ENCODE measurements at places on chromosomes 6 and 20.
A peak's percentile ranks its signal among the peaks of the same experiment; 100 is the strongest.

DNA sequence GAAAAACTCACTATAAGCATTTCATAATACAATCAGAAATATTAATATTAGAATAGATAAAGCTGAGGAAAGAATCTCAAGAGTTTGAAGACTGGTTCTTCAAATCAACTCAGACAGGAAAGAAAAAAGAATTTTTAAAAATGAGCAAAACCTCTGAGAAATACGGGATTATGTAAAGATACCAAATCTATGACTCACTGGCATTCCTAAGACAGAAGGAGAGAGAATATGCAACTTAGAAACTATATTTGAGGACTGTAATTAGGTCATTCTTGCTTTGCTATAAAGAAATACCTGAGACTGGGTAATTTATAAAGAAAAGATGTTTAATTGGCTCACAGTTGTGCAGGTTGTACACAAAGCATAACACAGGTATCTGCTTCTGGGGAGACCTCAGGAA lies 665.1 kb downstream of the RNF144B start:
- DNase-seq = peak; percentile 75

DNA sequence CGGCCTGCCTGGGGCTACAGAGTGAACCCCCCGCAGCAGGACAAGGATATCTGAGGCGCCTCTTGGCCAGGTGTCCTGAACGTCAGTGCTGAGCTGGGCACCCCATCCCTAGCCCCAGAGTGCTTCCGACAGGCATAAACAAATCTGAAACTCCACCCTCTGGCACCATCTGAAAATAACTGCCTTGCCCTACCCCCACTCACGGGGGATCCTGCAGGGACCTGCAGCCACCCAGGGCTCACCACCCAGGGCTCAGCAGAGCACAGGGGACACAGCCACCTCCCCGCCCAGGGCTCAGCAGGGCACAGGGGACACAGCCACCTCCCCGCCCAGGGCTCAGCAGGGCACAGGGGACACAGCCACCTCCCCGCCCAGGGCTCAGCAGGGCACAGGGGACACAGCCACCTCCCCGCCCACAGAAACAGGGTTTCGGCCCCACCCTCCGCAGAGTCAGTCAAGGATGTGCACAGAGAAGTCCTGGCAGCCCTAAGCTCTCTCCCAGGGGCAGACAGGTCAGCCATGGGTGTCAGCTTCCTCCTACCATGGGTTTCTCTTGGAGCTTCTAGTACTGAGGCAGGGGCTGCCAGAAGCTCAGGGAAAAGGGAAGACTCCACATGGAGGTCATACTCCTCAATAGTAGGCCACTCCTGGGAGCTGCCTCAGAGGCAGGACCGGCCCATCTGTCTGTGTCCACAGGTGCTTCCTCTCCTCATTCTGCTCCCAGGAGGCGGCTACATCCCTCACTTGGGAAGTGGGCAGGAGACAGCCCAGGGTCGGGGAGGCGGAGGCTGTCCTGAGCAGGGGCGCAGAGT lies 4.6 kb downstream of the UCKL1 start:
- no peak for DNase-seq

GRCh38 chr6:10591422-10592160 lies 70.4 kb downstream of the GCNT2 start:
- no peak for DNase-seq

DNA sequence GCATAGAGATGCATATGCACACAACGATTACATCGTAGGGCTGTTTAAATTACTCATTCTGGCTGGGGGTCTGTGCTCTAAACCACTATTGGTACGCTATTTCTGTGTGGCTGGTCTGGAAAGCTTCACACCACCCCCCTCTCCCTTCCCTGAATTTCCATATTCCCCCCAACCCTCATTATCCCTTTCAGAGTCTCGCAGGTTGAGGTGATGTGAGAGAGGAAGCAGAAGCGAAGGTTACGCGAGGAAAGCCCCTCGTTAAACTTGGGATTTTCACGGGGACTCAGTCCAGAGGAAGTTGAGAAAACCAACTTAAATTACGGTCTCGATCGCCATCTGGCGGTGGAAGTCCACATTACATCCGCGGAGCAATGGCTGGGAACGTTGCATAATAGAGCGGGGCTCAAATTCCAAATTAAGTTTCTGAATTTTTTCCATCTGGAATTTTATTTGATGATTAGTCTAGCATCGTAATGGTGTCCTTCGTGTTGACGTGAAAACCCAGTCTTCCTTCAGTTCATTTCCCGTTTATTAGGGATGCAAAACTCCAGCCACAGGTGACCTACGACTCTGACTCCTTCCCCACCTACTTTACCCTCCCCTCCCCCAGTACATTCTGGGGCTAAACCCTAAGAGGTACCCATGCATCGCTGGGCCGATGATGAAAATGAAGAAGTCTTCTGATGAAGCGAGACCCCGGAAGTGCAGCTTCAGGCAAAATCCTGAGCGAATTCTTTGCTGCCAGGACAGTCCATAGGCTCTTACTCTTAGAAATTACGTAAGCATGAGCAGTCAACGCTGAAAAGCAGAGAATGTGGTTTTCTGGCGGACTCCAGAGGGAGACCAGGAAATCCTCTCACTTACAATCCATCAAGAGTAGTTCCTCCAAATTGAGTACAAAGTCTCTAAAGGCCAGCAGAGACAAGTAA lies 19.7 kb downstream of the HLA-DOB start:
- peak; percentile 84 for DNase-seq

DNA sequence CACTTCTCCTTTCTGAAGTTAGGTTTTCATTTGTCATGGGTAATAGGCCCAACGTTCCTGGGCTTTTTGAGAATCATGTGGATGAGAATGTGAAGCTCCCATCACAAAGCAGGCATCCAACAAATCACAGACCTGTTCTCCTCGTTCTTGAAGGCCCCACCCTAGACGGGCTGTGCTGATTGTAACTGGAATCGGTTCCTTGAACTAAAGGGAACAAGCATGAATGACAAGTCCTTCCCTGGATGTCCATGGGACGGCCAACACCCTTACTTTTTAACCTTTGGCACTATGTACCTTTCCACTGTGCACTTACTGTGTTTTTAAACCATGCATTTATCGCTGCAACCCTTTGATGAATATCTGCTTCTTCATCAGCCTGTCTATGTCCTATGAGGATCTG lies 438.2 kb downstream of the CD83 start:
- DNase-seq = no peak

- no peak for DNase-seq
Observed at GRCh38 chr20:3796477-3797225, 541 bp downstream of the CDC25B start.

DNA sequence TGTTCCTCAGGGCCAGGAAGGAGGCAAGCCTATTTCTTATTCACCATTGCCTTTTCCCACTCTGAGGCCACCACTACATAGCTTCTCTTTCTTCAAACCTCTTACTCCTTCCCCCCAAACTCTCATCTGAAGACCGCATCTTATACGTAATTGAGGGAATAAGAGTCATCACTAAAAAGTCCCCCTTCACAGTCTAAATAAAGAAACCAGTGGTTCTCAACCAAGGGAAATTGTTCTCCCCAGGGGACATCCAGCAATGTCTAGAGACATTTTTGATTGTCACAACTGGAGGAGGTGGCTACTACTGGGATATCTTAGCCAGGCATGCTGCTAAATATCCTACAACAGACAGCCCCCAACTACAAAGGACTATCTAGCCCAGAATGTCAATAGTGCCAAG lies 327.6 kb upstream of the CNR1 start:
- DNase-seq = no peak

GRCh38 chr20:38267296-38267695 lies 6.8 kb upstream of the KIAA1755 start:
- DNase-seq = no peak

DNA sequence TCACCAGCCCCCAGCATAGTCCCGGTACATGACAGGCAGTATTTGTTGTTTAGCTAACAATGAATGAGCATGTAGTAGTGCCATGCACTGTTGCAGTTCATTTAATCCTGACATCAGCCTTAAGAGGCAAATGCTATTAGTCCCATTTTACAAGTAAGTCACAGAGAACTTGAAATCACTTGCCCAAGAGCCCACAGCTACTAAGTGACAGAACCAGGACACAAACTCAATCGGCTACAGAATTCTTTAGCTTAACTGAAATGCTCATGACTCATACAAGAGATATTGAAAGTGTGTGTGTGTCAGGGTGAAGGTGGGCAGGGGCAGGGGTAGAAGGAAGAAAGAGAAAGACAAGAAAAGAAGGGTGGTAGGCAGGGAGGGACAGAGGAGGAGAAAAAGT lies 52.7 kb downstream of the UNC5CL start:
- peak; percentile 10 for DNase-seq

DNA sequence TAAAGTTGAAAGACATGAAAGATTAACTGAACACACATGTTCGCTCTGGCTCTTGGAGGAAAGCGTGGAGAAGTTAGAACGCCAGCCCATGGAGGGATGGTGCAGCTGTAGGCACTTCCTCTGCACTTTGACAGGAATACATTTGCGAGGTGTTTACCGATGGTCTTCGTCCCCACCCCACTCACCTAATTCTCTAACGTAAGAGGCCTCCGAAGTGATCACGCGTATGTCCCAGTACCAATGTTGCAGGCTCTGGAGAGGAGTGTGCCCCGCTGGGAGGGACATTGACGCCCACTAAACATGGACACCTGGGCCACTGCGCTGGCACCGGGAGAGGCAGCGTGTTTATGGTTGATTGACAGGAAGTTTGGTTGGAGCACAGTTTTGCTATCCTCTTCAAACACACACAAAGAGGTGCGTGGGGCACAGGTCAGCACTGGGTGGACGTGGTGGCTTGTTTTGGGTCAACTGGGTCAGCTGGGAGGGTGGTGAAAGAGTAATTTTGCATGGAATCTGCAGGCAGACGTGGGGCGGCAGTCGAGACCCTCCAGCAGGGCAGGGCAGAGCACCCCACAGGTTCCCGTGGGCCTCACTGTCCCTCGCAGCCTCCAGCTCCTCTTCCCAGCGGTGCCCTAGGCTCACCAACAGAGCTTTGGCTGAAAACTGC lies 110.1 kb downstream of the DLL1 start:
- no peak for DNase-seq

DNA sequence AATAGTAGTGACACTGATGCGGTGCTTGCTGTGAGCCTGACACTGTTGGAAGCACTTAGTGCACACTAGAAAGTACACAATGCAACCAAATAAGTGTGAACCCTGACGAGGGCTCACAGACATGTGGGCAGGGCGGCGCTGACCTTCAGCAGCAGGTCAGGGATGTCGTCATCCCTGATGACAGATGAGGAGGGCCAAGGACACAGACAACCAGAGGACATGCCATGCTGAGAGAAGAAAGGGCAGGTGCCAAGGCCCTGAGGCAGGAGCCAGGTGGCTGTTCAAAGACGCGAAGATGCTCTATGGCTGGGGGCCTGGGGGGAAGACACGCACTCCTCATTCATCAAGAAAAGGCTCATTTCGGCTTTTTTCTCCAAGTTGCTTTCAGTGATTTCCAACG lies 176.4 kb upstream of the CST7 start:
- DNase-seq = no peak

GRCh38 chr6:136113736-136114173 lies 136.4 kb downstream of the MTFR2 start:
- peak; percentile 25 for DNase-seq

- DNase-seq = no peak
Observed at GRCh38 chr6:157928428-157928827, 53.2 kb upstream of the SYNJ2 start.

GRCh38 chr6:37783856-37784584 lies 35.5 kb upstream of the ZFAND3 start:
- DNase-seq = no peak

GRCh38 chr6:2714111-2714895 lies 36.4 kb downstream of the MYLK4 start:
- peak; percentile 89 for DNase-seq

DNA sequence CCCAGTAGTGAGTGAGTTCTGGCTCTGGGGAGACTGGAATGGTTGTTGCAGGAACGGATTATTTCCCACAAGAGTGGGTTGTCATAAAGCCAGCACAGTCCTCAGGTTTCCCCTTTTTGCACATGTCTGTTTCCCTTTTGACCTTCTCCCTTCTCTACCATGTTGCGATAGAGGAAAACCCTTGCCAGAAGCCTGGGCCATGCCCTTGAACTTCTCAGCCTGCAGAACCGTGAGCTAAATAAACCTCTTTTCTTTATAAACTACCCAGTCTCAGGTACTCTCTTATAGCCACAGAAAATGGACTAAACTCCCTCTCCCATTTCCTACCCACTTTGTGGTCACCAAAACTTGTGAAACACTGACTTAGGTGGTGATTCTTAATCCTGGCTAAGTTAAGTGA lies 7.2 kb upstream of the PPP1R16B start:
- no peak for DNase-seq

DNA sequence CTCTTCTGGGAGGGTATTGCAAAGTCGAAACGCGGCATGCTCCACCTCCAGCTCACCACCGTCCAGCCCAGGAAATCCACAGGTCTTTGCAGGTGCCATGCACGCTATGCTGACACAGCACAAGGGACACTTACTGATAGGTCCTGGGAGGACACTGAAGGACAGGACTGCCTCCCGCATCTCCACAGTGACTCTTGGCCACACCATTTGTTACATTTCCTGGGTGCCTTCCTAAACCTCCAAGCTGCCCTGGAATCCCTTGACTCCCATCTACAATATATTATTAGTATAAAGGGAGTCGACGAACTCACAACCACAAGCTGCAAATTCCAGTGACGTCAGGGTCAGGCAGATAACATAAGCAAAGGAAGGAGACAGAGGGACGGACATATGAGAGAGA lies 106.9 kb downstream of the JPH2 start:
- no peak for DNase-seq

DNA sequence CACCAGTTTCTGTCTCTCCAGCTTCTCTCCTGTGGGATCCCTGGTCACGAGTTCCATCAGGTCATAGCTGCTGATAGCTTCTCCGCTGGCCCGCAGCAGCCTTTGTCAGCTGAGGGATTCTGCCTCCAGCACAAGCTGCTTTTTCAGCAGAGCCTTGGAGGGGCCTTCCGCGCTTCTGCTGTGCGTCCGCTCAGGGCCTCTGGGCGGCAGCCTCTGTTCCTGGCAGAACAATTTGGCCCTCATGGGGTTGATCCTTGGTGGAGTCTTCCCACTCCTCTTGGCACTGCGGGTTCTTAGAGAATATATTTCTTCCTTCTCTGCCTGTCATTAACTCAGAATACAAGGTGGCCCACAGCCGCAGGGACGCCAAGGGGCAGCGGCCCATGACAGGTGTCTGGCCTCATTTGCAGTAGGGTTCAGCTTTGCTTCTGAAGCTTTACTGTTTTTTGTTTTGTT lies 158.8 kb downstream of the DTNBP1 start:
- DNase-seq = no peak

- no peak for DNase-seq
Observed at GRCh38 chr6:119283979-119284545, 65.5 kb downstream of the MAN1A1 start.

GRCh38 chr6:149138089-149138488 lies 179.4 kb upstream of the TAB2 start:
- DNase-seq = no peak

- DNase-seq = peak; percentile 15
Observed at GRCh38 chr20:36666181-36666740, 20.3 kb upstream of the SLA2 start.

GRCh38 chr20:44467289-44467883 lies 8.3 kb upstream of the TTPAL start:
- DNase-seq = no peak

- DNase-seq = no peak
Observed at GRCh38 chr20:60269573-60270162, 311.4 kb downstream of the CDH26 start.
